ENCODE measurements at places on chromosomes 16 and 17.
A peak's percentile ranks its signal among the peaks of the same experiment; 100 is the strongest.

DNA sequence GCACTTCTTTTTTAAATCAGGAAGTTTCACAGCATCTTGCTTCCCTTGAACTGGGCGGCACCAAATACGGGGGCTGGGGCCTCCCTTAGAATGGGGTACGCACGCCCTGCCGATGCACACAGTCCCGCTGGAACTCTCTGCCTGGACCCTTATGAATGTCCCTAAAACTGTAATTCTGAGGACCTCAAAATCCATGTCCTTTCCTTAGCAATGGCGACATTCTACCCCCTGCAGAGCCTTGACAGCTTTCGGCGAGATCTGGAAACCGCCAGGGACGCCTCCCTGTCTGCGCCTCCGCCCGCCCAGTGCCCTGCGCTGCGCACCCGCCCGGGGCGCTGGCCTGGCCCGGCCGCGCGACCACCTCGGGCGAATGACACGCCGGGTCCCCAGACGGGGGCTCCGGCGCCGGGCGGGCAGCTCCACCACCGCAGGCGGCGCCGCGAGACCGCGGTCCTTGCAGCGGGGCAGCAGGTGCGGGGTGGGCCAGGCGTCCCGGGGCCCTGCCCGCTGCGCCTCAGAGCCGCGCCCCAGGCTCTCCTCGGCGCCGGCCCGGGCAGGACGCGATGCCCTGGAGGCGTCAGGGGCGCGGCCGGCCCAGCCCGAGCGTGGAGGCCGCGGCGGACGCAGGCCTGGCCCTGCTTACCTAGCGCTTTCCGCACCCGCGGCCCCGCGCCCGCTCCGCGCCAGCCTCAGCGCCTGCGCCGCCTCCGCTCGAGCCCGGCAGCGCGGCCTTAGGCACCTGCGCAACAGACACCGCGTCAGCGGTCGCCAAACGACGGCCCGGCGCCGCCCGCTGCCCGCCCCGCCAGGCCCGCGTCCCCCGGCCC, 548 bp downstream of the HAGH start:
- peak; percentile 72 for DNase-seq
- H3K27me3 ChIP-seq: no peaks in the 10 kb centered on the region
- peaks cover 4% of the 10 kb centered on the region for H3K36me3 ChIP-seq
- H3K27ac ChIP-seq: peak overlapping the region; percentile 81
- peaks cover 42% of the 10 kb centered on the region for H3K4me1 ChIP-seq
- peak overlapping the region; percentile 78 for H3K4me3 ChIP-seq

- no peaks in the 10 kb centered on the region for H3K27me3 ChIP-seq
- H3K4me1 ChIP-seq: no peaks in the 10 kb centered on the region
- peak; percentile 16 for DNase-seq
- no peak overlapping the region for H3K4me3 ChIP-seq
- peaks cover 4% of the 10 kb centered on the region for H3K36me3 ChIP-seq
- H3K27ac ChIP-seq: no peak overlapping the region
Observed at GRCh38 chr16:88524973-88525662, 45.1 kb upstream of the ZC3H18 start.

DNA sequence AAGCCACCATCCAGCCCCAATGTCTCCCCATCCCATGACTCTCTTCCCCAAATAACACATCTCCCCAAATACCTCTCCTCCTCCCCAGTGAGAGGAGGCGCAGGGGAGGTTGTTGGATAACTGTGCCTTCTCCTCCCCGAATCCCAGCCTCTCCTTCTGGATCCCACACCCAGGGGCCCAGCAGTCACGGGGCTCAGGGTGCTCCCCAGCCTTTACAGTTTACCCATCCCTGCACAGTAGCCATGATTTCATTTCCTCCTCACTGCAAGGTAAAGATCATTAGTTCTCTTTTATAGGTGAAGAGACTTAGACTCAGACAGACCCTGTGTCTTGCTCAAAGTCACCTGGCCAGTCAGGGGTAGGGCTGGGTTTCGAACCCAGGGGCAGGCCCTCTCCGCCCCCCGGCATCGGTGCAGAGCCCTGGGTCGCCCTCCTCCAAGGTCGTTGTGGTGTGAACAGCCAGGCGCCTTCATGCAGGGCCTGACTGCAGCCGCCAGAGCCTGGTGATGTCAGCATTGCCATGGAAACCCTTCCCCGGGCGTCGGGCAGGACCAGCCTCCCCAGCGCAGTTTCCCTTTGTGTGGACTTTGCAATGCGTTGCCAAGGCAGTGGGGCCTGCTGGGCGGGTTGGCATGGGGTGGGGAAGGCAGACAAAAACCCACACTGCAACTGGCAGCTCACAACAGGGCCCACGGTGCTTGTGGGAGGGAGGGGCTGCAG, 53.3 kb upstream of the TOB1 start:
- peak overlapping the region; percentile 94 for H3K27ac ChIP-seq
- no peaks in the 10 kb centered on the region for H3K27me3 ChIP-seq
- no peaks in the 10 kb centered on the region for H3K36me3 ChIP-seq
- peak; percentile 89 for DNase-seq

DNA sequence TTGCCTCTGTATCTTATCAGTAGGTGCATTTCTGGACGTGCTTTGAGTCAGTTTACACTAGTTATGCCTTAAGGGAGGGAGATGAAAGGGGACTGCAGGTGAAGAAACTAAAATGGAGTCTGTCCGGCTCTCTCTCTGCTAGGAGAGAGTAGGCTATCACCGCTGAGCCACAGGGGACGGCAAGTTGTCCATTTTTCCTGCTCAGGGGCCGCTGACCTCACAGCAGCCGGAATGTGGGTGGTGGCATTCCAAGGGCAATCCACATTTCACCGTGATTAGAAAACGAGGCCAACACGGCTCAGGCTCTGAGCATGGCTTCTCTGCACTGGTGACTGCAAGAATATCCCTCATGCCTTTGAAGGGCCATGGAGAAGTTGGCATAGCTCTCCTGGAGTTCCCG, 19.0 kb upstream of the KLHDC4 start:
- H3K27ac ChIP-seq: no peak overlapping the region
- H3K4me3 ChIP-seq: no peak overlapping the region
- no peak for DNase-seq

All from activated CD8-positive, alpha-beta T cell treated with anti-CD3 and anti-CD28 coated beads for 36 hours (primary cell).